ENCODE measurements at places on chromosomes 5 and 9.

DNA sequence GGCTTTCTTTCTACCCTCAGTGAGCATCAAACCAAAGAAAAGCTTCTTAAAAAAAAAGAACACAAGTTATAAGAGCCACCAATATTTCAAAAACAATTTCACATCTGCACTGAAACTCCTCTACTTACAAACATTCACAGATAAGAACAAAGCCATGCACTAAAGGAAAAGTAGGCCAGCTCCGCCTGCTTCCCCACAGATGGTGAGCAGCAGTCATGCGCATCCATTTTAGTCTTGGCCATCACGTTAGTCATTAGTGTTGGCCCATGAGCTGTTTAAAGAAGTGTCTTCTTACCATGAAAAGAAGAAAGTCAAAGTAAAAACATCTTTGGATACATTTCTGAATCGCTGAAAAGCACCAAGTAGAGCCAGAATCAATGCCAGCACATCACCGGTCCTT, 40.0 kb upstream of the SMIM23 start:
- no peak for DNase-seq

DNA sequence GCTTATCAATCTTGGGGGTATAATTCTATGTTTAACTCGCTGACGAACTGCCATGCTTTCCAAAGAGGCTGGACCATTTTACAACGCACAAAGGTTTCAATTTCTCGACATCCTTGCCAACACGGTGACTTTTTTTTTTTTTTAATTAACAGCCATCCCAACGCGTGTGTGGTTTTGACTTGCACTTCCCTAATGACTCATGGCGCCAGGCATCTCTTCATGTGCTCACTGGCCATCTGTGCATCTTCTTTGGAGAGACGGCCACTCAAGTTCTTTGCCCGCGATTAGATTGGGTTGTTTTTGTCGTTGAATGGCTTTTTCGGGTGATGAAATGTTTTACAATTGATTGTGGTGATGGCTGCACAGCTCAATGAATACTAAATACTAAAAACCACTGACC, 12.5 kb upstream of the CARD9 start:
- no peak for DNase-seq

DNA sequence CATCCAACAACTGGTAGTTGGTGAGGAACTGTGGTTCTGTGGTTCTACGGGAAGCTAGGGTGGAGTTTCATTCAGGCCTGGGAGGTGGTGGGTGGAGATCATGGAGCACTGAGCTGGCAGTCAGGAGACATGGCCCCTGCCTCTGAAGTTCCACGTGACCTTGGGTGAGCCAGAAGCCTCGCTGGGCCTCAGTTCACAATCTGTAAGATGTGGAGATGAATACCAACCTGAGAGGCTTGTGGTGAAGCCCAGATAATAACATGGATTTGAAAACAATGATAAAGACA, 177.9 kb downstream of the MACROH2A1 start:
- no peak for DNase-seq

DNA sequence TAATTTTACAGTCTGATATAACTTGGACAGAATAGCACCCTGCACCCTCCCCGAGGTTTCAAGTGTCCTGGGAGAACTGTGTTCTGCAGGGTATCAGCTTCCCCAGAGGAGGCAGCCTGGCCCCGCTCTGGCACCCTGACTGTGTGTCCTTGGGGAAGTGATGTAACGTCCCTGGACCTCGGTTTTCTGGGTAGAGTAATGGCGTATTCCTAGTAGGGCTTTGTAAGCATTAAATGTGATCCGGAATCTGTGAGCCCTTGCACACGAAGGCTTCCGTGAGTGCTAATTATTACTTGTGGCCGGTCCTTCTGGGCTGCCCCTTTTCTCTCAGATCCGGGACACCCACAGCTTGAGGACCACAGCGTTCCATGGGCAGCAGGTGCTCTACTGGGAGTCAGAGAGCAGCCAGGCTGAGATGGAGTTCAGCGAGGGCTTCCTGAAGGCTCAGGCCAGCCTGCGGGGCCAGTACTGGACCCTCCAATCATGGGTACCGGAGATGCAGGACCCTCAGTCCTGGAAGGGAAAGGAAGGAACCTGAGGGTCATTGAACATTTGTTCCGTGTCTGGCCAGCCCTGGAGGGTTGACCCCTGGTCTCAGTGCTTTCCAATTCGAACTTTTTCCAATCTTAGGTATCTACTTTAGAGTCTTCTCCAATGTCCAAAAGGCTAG, 1.0 kb upstream of the CACFD1 start:
- DNase-seq = no peak

DNA sequence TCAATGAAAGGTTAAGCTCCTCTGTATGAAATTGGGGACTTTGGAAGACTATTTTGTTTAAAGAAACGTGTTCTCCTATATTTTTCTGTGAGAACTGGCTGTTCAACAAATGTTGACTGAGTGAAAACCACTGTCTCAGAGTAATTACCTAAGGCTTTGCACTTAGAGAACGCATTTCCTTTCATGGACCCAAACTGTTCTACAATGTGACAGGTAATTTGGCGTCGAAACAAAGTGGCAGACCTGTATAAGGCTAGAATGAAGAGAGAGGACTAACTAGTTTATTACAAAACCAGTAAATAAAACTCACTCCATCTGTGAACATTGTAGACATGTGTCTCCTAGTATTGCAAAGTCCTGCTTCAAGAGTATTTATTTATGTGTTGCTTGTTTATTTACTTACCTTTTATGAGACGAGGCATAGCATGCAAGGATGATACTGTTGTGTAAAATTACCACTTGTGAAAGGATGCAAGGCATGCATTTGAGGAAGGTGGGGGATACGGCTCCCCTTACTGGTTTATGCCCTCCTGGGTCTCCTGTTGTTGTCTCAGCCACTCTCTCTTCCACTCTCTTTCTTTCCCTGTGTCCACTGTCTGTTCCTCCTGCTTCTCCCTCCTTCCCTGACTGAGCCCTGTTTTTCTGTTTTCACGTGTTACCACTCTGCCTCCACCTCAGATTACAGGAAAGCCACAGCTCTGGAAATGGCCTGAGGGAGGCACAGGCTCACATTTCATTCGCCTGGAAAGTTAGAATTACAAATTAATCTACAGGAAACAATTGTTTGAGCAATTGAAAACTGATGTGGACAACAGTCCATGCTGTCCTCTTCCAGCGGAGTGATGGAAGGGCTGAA, 444.0 kb upstream of the ZNF608 start:
- peak; percentile 47 for DNase-seq

DNA sequence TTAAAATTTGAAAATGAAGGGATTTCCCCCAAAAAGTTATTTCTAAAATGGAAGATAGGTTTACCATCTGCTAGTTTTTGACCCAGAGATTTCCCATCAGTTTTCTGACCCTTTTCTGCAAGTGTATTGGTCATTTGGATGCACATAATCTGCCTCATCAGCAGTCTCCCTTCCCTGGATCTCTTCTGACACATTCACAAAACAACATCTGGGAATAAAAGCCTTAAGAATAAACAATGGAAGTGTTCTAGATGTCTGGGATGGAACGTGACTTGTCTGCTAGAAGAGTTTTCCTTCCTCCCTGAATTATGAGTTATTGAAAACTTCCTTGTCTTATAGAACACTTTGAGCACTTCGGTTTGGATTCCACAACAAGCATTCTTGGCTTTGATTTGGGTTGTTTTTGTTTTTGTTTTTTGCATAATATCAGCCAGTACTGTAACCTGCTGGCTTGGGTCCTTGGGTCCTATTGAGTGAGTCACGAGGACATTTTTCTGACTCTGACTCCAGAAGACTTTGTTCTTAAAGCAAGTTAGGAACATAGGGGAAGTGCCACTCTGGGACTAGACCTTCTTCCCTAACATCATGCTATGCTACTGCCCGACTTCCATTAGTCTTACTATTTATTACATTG, 18.2 kb upstream of the ESM1 start:
- DNase-seq = no peak

- no peak for DNase-seq
These were observed 603.0 kb downstream of the NR2F1-AS1 start for GRCh38 chr5:92977846-92978540.

- no peak for DNase-seq
These were observed 137.4 kb upstream of the OTULINL start for GRCh38 chr5:14444161-14444560.

DNA sequence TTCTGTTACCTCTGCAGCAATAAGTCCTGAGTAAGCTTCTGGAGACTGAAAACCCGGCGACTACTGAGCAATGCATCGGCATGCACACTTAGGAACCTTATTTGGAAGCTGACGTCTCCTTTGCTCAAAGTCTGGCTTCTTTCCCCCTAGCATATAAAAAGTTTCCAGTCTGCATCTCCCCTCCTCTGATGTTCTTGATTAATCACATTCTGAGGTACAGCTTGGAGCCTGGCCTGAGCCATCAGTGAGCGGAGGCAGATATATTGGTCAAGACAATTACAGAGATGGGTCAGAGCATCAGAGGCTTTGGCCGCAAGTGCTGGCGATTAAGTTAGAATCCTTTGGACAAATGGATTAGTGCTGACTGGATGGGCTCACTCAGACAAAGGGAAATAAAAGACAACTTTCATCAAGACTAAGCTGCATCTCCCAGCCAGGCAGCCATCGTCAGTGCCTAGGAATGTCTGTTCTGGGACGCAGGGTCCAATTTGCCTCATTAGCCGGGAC, 140.7 kb downstream of the MTX3 start:
- DNase-seq = no peak

DNA sequence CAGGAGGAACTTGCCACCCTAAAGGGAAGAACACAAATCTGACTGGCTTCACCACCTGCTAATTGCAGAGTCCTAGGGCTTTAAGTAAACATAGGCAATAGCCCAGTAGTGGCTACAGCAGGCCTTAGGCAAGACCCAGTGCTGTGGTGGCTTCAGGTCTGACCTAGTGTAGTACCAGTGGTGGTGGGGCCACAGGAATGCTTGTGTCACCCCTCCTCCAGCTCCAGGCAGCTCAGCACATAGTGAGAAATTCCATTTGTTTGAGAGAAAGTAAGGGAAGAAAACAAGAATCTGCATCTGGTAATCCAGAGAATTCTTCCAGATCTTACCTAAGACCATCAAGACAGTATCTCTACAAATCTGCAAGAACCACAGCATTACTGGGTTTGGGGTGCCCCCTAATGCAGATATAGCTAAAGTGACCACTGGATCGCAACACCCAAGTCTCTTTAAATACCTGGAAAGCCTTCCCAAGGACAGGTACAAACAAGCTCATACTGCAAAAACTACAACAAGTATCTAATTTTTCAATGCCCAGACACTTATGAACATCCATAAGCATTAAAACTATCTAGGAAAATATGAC, 102.6 kb upstream of the TRPM3 start:
- DNase-seq = no peak

GRCh38 chr9:127308652-127309434, 44.3 kb downstream of the GARNL3 start:
- DNase-seq = no peak

GRCh38 chr9:38208206-38208901, 139.3 kb upstream of the SHB start:
- DNase-seq = no peak

GRCh38 chr9:112364761-112365160, 15.1 kb upstream of the HSDL2 start:
- DNase-seq = no peak

DNA sequence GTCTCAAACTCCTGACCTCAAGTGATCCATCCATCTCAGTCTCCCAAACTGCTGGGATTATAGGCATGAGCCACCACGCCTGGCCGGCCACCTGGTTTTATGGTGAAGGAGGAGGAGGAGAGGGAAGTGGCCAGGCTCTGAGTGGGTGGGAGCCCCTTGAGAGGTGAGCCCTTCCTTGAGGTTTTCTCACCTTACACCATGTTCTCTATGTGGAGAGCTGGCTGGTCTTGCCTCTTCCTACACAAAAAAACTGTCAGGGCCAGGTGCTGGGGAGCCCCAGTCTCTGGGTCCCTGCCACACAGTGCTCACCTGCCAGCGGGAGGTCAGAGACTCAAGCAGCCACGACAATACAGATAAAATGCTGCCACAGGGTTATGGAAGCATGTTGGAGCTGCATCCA, 18.1 kb downstream of the SWI5 start:
- no peak for DNase-seq

- no peak for DNase-seq
These were observed 26.9 kb downstream of the TCERG1 start for GRCh38 chr5:146474065-146474464.

DNA sequence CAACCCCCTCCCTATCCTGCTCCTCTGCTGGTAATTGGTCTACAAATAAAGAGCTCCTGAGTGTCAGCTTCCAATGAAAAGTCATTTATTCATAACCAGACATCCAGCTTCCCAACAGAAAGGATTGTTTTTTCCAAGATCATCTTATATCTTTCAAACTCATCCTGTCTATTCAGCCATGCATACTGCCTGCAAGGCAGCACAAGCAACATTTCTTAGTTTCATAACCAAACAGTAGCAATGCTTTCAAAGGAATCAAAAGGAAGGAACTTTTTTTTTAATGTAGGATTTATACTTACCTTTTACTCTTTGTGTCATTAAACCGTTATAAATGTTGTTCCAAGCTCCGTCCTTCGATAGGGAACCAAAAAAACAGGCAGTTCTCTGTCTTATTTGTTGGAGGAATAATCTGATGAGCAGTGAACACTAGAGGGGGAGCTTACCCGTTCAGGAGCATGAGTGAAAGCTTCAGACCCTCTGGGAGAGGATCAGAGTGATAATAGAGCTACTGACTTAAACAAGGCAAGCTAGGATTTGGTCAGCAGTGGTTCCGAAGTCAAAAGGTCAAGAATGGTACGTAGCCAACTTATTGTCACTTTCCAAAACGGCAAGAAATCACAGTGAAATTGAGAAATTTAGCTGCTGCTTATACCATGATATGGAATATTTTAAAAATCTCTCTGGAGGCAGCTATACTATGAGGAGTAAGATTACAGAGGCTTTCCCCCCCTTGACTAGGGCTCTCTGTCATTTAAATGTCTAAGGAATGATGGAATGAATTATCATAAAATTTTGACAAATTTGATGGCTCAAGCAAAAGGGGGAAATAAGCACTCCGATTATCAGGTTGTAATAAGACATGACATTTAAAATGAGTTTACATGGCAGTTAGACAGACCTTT, 892.9 kb downstream of the NR2F1-AS1 start:
- DNase-seq = peak; percentile 70

DNA sequence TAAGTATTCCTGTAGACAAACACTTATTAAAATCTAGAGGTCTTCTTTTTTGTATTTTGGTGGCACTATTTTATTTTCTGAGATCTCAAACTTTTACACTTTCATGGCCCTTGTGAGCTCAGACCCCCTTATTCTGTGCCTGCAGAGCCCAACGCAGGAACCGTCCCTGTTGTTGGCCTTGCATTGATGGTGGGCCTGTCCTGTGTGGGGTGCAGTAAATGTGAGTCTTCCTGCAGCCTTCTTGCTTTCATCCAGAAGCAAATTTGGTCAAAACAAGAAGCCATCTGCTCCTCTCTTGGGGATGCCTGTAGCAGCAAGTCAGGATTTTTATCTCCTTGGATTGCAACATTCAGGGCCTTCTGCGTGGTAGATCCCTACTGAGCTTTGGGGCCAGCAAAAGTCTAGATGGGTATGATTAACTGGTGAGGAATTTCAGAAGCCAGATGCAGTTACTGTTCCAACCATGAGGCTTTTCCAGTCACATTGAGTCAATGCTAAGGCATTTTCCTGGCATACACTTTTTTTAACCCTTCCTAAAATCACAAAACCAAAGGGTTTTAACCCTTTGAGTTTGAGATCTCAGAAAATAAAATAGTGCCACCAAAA, 31.7 kb downstream of the BASP1 start:
- no peak for DNase-seq
